ENCODE measurements at places on chromosomes 4 and X. TPM values are rescaled to one million over a fixed set of nuclear protein-coding genes. Genes with fewer than 3 reads are reported as not detected.

Gene PRKG2
- polyA plus RNA-seq, result 0.99 TPM

Gene HS6ST2
- polyA plus RNA-seq, result not detected

Gene OR13H1
- polyA plus RNA-seq, result not detected

Gene FGFBP1
- polyA plus RNA-seq, result not detected

Gene PPBP
- 65.7 TPM for polyA plus RNA-seq

Gene FAM47A
- polyA plus RNA-seq, result not detected

Gene LNX1
- polyA plus RNA-seq, result 0.53 TPM

Gene LRIT3
- polyA plus RNA-seq, result not detected

Gene CXCL8
- polyA plus RNA-seq, result 0.74 TPM

Gene SLC10A7
- polyA plus RNA-seq, result 8.3 TPM

Gene PABPC4L
- not detected for polyA plus RNA-seq

Gene BDH2
- polyA plus RNA-seq, result 15.1 TPM

Gene HS3ST1
- 5.5 TPM for polyA plus RNA-seq

Gene SHOX
- not detected for polyA plus RNA-seq

Gene OTUD6A
- polyA plus RNA-seq, result not detected

Gene NEIL3
- not detected for polyA plus RNA-seq

Gene CT47B1
- not detected for polyA plus RNA-seq

Gene USP27X
- 0.23 TPM for polyA plus RNA-seq

Gene FAM114A1
- 0.79 TPM for polyA plus RNA-seq

Gene NEXMIF
- polyA plus RNA-seq, result 0.36 TPM

Gene TADA2B
- polyA plus RNA-seq, result 4.7 TPM

Gene C1QTNF7
- polyA plus RNA-seq, result not detected

Gene SGMS2
- not detected for polyA plus RNA-seq

Gene PAGE2
- polyA plus RNA-seq, result not detected

Gene GPR50
- not detected for polyA plus RNA-seq

Gene MCUB
- polyA plus RNA-seq, result 151 TPM

Gene PIN4
- 28.6 TPM for polyA plus RNA-seq

Gene VCX3A
- not detected for polyA plus RNA-seq

Gene TDO2
- not detected for polyA plus RNA-seq

Gene SMARCA1
- not detected for polyA plus RNA-seq

Gene CHRDL1
- polyA plus RNA-seq, result not detected

Gene DMD
- 3.1 TPM for polyA plus RNA-seq

Gene PALLD
- polyA plus RNA-seq, result 0.31 TPM

Gene IDH3G
- 104 TPM for polyA plus RNA-seq

Gene GYG2
- polyA plus RNA-seq, result not detected

Gene EREG
- not detected for polyA plus RNA-seq

All from IgD-negative memory B cell (primary cell).